ENCODE measurements at places on chromosomes 4 and X. TPM values are rescaled to one million over a fixed set of nuclear protein-coding genes. Genes with fewer than 3 reads are reported as not detected.

DNA sequence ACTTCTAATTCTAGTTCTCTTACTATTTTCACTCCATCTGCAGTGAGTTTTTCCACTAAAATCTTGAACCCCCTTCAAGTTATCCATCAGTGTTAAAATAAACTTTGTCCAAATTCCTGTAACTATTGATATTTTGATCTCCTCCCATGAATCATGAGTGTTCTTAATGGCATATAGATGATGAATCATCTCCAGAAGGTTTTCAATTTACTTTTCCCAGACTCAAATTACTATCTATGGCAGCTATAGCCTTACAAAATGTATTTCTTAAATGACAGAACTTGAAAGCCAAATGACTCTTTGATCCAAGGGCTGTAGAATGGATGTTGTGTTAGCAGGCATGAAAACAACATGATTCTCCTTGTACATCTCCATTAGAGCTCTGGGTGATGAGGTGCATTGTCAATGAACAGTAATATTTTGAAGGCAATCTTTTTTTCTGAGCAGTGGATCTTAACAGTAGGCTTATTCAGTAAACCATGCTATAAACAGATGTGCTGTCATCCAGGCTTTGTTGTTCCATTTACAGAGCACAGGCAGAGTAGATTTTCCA, 16.1 kb upstream of the IQCM start:
- no peaks in the 10 kb centered on the region for H3K4me1 ChIP-seq
- no peaks in the 10 kb centered on the region for H3K27me3 ChIP-seq
- DNase-seq, result no peak
- H3K4me3 ChIP-seq, result no peak overlapping the region
- H3K36me3 ChIP-seq, result no peaks in the 10 kb centered on the region

- H3K4me1 ChIP-seq, result no peaks in the 10 kb centered on the region
- DNase-seq, result no peak
- no peak overlapping the region for H3K27ac ChIP-seq
- no peaks in the 10 kb centered on the region for H3K27me3 ChIP-seq
Measured at GRCh38 chrX:13298836-13299235, 21.0 kb downstream of the ATXN3L start.

GRCh38 chr4:187995322-187996207, at the start of gene ZFP42:
Gene ZFP42 (plus strand): TSS chr4:187995771. CDS start chr4:188002808, 7,037 bp downstream.
- DNase-seq, result no peak
- H3K4me3 ChIP-seq, result no peak within 1 kb of the TSS
- no peaks in the 10 kb centered on the region for H3K36me3 ChIP-seq
- H3K27ac ChIP-seq, result no peak within 1 kb of the TSS
- H3K4me1 ChIP-seq, result no peaks in the 10 kb centered on the region

DNA sequence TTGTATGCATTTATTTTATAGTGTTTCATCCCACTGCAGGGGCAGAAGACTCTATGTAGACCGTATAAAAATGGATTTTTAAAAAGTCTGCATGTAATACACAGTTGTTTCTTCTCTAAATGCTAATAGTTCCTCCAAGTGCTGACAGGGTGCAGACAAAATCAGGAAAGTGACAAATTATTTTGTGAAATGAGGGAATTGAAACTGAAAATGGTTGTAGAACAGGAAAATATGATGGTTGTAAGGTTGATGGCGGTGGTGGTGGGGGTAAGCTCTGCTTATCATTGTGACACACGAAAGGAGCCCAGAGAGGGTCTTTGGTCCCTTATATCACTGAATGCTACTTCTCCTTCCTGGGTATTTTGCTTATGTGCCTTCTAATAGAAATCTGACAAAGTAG, 4.3 kb downstream of the IL15 start:
- H3K27ac ChIP-seq, result no peak overlapping the region
- no peak for DNase-seq
- no peaks in the 10 kb centered on the region for H3K27me3 ChIP-seq
- H3K4me1 ChIP-seq, result peaks cover 37% of the 10 kb centered on the region
- H3K4me3 ChIP-seq, result peak overlapping the region; percentile 48

DNA sequence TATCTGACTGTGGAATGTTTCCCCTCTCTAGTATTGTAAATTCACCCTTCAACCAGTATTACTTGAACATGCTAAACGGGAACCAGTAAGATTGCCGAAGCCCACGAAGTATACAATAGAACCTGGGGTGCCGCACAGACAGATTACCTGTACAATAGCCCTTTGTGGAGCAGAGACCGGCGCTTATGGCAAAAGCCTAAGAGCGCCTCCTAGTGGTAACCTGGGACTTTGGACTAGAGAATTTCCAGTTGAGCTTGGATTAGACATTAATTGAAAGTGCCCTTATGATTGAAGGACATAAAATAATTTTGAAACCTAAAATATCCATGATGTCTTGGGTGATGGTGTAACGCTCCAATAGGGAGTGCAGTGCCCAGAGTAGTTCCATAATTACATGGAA, 14.1 kb downstream of the ZNF157 start:
- peak; percentile 70 for DNase-seq
- H3K4me1 ChIP-seq, result peaks cover 7% of the 10 kb centered on the region
- H3K4me3 ChIP-seq, result no peak overlapping the region
- no peaks in the 10 kb centered on the region for H3K36me3 ChIP-seq
- peaks cover 6% of the 10 kb centered on the region for H3K27me3 ChIP-seq

GRCh38 chrX:49191574-49192011, 5.4 kb upstream of the PRICKLE3 start:
- H3K4me3 ChIP-seq, result peak overlapping the region; percentile 94
- H3K4me1 ChIP-seq, result peaks cover 20% of the 10 kb centered on the region
- peak overlapping the region; percentile 86 for H3K27ac ChIP-seq
- H3K27me3 ChIP-seq, result no peaks in the 10 kb centered on the region

- no peak overlapping the region for H3K27ac ChIP-seq
- no peaks in the 10 kb centered on the region for H3K36me3 ChIP-seq
- peaks cover 35% of the 10 kb centered on the region for H3K27me3 ChIP-seq
- peaks cover 20% of the 10 kb centered on the region for H3K4me1 ChIP-seq
- peak overlapping the region; percentile 54 for H3K4me3 ChIP-seq
Measured at GRCh38 chr4:156968479-156968984, 3.1 kb downstream of the PDGFC start.

GRCh38 chrX:35023683-35024082, 81.1 kb downstream of the FAM47B start:
- H3K27me3 ChIP-seq, result no peaks in the 10 kb centered on the region
- H3K4me3 ChIP-seq, result no peak overlapping the region
- no peak for DNase-seq
- H3K27ac ChIP-seq, result no peak overlapping the region
- no peaks in the 10 kb centered on the region for H3K4me1 ChIP-seq

GRCh38 chrX:151000861-151001331, 17.8 kb downstream of the HMGB3 start:
- no peaks in the 10 kb centered on the region for H3K4me1 ChIP-seq
- H3K4me3 ChIP-seq, result no peak overlapping the region
- H3K27me3 ChIP-seq, result no peaks in the 10 kb centered on the region
- DNase-seq, result no peak
- no peaks in the 10 kb centered on the region for H3K36me3 ChIP-seq

- no peaks in the 10 kb centered on the region for H3K4me1 ChIP-seq
- H3K36me3 ChIP-seq, result no peaks in the 10 kb centered on the region
- no peak for DNase-seq
- peaks cover 4% of the 10 kb centered on the region for H3K27me3 ChIP-seq
- H3K27ac ChIP-seq, result no peak overlapping the region
- no peak overlapping the region for H3K4me3 ChIP-seq
Measured at GRCh38 chrX:86133761-86134160, 14.5 kb upstream of the DACH2 start.

DNA sequence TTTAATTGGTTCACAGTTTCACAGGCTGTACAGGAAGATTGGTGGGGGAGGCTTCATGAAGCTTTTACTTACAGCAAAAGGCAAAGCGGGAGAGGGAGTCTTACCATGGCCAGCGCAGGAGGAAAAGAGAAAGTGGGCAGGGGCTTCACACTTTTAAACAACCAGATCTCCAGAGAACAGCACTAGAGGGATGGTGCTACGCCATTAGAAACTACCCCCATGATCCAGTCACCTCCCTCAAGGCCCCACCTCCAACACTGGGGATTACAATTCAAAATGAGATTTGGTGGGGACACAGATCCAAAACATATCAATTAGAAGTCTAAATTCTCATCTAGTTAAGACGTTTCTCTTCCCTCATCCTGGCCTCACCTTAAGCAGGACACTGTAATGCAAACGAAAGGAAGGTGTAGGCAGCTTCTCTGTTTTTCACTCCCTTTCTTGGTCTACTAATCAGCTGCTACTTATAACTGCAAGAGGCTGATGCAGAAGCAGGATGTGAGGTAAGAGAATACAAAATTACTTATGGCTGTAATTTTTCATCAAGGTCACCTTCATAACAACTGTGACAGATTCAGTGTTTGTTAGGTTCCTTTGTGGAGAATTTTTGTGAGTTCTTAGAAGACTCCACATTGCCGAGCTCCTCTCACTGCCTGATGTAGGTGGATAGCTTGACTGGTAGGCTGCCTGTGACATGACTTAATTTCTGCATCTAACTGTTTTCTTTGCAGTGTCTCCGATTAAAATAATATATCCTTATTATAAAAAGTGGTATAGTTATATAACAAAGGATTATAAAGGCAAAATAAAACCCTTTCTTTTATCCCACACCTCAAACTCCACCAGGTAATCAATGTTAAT, 255.1 kb downstream of the IL15 start:
- H3K36me3 ChIP-seq, result no peaks in the 10 kb centered on the region
- no peak for DNase-seq
- no peak overlapping the region for H3K4me3 ChIP-seq
- no peaks in the 10 kb centered on the region for H3K27me3 ChIP-seq
- H3K27ac ChIP-seq, result no peak overlapping the region

- H3K27me3 ChIP-seq, result no peaks in the 10 kb centered on the region
- no peaks in the 10 kb centered on the region for H3K36me3 ChIP-seq
- H3K4me1 ChIP-seq, result peaks cover 4% of the 10 kb centered on the region
- no peak overlapping the region for H3K27ac ChIP-seq
- DNase-seq, result peak; percentile 18
Measured at GRCh38 chrX:119512146-119512800, 44.0 kb downstream of the SLC25A5 start.

GRCh38 chrX:138925330-138925729, 213.8 kb upstream of the FGF13 start:
- no peak for DNase-seq
- no peaks in the 10 kb centered on the region for H3K36me3 ChIP-seq

DNA sequence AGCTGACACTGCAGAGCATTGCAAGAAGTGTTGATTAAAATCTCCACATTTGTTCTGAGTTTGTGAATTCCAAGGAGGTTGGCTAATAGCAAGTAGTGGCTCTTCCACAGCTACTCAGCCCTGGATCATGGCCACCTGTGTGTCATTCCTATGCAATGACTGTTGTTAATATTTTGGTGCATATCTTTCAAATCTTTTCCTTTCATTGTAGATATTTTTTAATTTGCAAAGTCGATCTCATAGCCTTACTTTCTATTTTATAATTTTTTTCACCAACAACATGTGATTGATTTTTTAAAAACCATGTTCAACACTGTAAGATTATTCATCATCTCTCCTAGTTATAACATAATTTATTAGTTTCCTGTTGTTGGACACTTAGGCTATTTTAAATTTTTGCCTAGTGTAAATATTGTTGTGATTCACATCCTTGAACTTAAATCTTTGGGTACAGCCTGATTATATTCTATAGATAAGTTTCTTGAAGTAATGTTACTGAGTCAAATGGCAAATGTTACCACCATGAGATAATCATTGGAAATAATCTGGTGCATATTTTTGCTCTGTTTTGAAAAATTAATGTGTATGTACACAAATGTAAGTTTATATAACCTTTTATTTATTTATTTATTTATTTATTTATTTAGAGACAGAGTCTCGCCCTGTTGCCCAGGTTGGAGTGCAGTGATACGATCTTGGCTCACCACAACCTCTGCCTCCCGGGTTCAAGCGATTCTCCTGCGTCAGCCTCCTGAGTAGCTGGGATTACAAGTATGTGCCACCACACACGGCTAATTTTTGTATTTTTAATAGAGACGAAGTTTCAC, 17.1 kb upstream of the ARHGAP10 start:
- no peaks in the 10 kb centered on the region for H3K4me1 ChIP-seq
- H3K27me3 ChIP-seq, result peaks cover 24% of the 10 kb centered on the region
- H3K36me3 ChIP-seq, result no peaks in the 10 kb centered on the region

- H3K36me3 ChIP-seq, result no peaks in the 10 kb centered on the region
- H3K27me3 ChIP-seq, result peaks cover 4% of the 10 kb centered on the region
- no peak overlapping the region for H3K4me3 ChIP-seq
- no peak for DNase-seq
- no peak overlapping the region for H3K27ac ChIP-seq
Measured at GRCh38 chrX:39450234-39450977, 647.4 kb downstream of the BCOR start.

DNA sequence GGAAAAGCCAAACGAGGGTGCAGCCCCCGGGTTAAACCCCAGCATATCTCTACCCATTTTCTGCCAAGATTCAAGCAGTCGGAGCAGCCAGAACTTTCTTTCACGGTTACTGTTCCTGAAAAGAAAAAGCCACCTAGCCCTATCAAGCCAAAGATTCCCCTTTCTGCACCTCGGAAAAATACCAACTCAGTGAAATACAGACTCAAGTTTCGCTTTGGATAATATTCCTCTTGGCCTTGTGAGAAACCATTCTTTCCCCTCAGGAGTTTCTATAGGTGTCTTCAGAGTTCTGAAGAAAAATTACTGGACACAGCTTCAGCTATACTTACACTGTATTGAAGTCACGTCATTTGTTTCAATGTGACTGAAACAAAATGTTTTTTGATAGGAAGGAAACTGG, 20.0 kb downstream of the FGF5 start:
- H3K27ac ChIP-seq, result no peak overlapping the region
- no peak overlapping the region for H3K4me3 ChIP-seq
- peaks cover 9% of the 10 kb centered on the region for H3K27me3 ChIP-seq

- H3K27me3 ChIP-seq, result no peaks in the 10 kb centered on the region
- no peak for DNase-seq
- H3K4me1 ChIP-seq, result peaks cover 5% of the 10 kb centered on the region
Measured at GRCh38 chr4:18934197-18934596, 912.6 kb upstream of the LCORL start.

DNA sequence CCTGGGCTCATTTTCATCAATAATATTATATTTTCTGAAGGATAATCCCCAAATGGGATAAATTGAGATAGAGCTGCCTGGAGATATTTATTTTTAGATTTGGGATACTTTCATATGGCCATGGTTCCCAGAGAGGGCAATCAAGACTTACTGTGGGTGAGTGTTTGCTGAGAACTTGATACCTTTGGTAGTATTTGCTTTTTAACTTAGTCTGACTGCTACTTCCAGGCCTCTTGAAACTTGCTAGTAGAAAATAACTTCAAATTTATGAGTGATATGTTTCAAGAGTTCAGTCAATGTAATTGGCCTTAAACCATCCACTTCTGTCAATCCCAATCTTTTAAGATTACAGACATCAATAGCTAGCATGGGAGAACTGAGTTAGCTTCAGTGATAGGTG, 181.6 kb upstream of the POU3F4 start:
- H3K36me3 ChIP-seq, result no peaks in the 10 kb centered on the region
- no peaks in the 10 kb centered on the region for H3K27me3 ChIP-seq
- H3K4me1 ChIP-seq, result no peaks in the 10 kb centered on the region
- no peak overlapping the region for H3K4me3 ChIP-seq
- no peak overlapping the region for H3K27ac ChIP-seq

- H3K27ac ChIP-seq, result peak overlapping the region; percentile 97
- H3K36me3 ChIP-seq, result no peaks in the 10 kb centered on the region
- DNase-seq, result peak; percentile 89
- H3K27me3 ChIP-seq, result no peaks in the 10 kb centered on the region
- H3K4me1 ChIP-seq, result peaks cover 65% of the 10 kb centered on the region
- peak overlapping the region; percentile 85 for H3K4me3 ChIP-seq
Measured at GRCh38 chrX:129772796-129773431, 6.8 kb upstream of the SASH3 start.

ZDHHC9 gene
- 3.6 TPM for polyA plus RNA-seq

TMPRSS11A gene
- polyA plus RNA-seq, result not detected

STPG2 gene
- polyA plus RNA-seq, result 0.55 TPM

PABPC1L2A gene
- polyA plus RNA-seq, result not detected

FDCSP gene
- not detected for polyA plus RNA-seq

TMLHE gene
- polyA plus RNA-seq, result 34.8 TPM

GUF1 gene
- polyA plus RNA-seq, result 6.6 TPM

PDGFRA gene
- 1.2 TPM for polyA plus RNA-seq

SRPK3 gene
- not detected for polyA plus RNA-seq

DMP1 gene
- not detected for polyA plus RNA-seq

TLL1 gene
- not detected for polyA plus RNA-seq

Data from naive B cell (primary cell).